ENCODE measurements at places on chromosomes 3 and 15. TPM values are rescaled to one million over a fixed set of nuclear protein-coding genes. Genes with fewer than 3 reads are reported as not detected.

Gene ROPN1
- total RNA-seq, result not detected

Gene HTR3E
- total RNA-seq, result not detected

Gene ISL2
- 0.22 TPM for total RNA-seq

Gene IL20RB
- total RNA-seq, result 1.1 TPM

Gene SLC15A2
- total RNA-seq, result 0.74 TPM

Gene ARNT2
- total RNA-seq, result not detected

Gene FGF7
- not detected for total RNA-seq

GRCh38 chr15:43440721-43441281 is 52.2 kb downstream of the TP53BP1 start:
- peaks cover 9% of the 10 kb centered on the region for H3K4me1 ChIP-seq
- peak overlapping the region; percentile 91 for H3K27ac ChIP-seq
- H3K36me3 ChIP-seq, result peaks cover 5% of the 10 kb centered on the region

GRCh38 chr3:112514527-112515128 is 15.4 kb upstream of the BTLA start:
- H3K4me1 ChIP-seq, result peaks cover 24% of the 10 kb centered on the region
- no peaks in the 10 kb centered on the region for H3K27me3 ChIP-seq
- H3K36me3 ChIP-seq, result peaks cover 12% of the 10 kb centered on the region
- DNase-seq, result peak; percentile 20

DNA sequence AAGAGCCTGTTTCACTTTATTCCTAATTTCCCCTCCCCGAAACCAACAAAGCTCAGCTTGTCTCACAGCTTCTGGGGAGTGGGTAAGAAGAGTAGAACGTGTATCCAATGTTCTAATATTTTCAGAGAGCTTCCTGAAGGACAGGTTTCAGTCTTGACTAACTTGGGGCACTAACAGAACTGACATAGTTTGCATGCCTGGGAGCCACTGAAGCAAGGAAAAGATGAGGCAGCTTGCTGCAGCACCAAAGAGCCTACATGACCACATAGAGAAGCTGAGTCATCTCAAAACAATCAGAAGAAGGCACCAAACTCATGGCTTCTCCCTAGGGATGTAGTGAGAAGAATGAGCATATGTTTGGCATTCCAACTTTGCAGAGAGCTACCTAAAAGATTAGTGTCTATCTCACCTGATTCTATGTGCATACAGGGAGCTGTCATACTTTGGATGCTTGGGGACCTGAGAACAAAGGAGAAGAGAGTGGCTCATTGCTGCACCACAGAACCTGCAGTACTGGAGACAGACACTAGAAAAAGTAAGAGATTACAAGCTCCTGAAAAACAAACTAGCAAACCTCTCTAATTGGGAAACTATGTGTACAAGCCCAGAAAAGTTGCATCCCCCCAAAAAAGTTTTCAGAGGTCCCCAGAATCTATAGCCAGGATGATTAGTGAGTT is 86.9 kb downstream of the DCLK3 start:
- H3K4me3 ChIP-seq, result no peak overlapping the region
- peaks cover 3% of the 10 kb centered on the region for H3K27me3 ChIP-seq
- no peaks in the 10 kb centered on the region for H3K4me1 ChIP-seq
- peaks cover 6% of the 10 kb centered on the region for H3K36me3 ChIP-seq

DNA sequence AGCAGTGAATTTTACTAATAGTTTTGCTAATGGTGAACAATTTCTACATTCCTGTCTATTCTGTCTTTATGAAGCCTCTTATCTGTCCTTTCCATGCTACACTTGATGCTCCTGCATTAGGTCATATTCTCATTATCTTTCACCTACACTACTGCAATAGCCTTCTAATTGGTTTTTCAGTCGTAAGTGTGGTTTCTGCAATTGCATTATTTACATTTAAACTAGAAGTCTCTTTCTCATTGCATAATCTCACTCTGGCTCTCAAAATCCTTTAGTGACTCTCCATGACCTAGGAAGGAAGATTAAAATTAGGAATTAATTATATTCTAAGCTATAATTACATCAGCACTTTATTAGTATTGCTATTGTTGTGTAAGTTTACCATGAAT is 686.5 kb downstream of the IGSF11 start:
- H3K4me1 ChIP-seq, result no peaks in the 10 kb centered on the region
- no peak overlapping the region for H3K4me3 ChIP-seq
- H3K27ac ChIP-seq, result no peak overlapping the region
- no peaks in the 10 kb centered on the region for H3K27me3 ChIP-seq

- no peaks in the 10 kb centered on the region for H3K36me3 ChIP-seq
- H3K27ac ChIP-seq, result no peak overlapping the region
- H3K4me1 ChIP-seq, result no peaks in the 10 kb centered on the region
- no peak overlapping the region for H3K4me3 ChIP-seq
- DNase-seq, result no peak
These were observed 232.8 kb downstream of the CLSTN2 start for GRCh38 chr3:140167600-140168281.

Data from activated naive CD8-positive, alpha-beta T cell treated with anti-CD3 and anti-CD28 coated beads for 36 hours (primary cell).